ENCODE measurements at places on chromosomes 7 and 10.

DNA sequence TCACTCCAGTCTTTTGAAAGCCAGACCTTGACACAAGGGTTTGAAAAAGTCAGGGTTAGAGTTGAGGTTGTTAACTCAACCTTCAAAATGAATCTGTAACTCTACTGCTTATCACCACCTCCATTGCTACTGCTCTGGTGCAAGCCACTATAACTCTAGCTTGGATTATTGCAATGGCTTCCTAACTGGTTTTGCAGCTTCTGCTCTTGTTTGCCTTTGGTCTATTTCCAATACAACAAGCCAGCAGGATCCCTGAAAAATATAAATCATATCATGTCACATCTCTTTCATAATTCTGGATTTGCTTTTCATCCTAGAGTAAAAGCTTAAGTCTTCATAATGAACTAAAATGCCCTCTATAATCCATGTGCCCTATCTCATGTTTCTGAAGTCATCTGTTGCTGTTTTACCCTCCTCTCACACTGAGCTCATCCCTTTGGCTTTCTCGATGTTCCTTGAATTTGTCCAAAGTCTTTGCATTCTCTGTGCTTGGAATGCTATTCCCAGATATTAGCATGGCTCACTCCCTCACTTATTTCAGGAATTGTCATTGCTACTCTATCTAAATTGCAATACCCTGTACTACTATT, 10.9 kb downstream of the TAS2R60 start:
- DNase-seq, result no peak

DNA sequence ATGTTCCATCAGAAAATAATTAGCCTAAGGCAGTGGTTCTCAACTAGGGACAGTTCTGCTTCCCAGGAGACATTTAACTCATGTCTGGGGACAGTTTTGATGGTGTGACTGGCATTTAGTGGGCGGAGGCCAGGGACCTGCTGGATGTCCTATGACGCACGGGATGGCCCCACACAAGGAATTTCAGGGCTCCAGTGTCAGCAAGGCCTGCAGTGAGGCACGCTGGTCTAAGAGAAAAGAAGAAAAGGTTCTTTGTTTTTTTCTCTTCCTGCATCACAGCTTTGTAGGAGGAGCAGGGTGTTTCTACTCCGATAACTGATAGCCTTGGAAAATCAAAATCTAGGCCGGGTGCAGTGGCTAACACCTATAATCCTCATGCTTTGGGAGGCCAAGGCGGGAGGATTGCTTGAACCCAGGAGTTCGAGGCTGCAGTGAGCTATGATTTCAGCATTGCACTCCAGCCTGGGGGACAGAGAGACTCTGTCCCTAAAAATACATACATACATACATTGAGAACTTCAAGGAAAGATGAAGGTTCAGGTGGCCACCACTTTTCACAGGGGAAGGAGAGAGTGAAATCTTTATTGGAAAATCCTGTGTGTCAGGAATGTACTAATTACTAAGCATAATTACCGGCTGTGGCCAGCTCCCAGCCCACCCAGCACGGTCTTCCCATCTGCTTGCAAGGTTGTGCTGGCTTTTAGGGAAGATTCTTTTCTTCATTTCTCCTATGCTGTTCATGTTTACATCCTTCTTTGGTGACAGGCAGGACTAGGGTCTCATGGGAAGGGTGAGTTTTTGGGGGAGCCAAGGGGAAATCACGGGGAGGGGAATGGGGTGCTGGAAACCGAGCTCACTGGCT, 150.4 kb downstream of the ACTR3B start:
- DNase-seq, result no peak

DNA sequence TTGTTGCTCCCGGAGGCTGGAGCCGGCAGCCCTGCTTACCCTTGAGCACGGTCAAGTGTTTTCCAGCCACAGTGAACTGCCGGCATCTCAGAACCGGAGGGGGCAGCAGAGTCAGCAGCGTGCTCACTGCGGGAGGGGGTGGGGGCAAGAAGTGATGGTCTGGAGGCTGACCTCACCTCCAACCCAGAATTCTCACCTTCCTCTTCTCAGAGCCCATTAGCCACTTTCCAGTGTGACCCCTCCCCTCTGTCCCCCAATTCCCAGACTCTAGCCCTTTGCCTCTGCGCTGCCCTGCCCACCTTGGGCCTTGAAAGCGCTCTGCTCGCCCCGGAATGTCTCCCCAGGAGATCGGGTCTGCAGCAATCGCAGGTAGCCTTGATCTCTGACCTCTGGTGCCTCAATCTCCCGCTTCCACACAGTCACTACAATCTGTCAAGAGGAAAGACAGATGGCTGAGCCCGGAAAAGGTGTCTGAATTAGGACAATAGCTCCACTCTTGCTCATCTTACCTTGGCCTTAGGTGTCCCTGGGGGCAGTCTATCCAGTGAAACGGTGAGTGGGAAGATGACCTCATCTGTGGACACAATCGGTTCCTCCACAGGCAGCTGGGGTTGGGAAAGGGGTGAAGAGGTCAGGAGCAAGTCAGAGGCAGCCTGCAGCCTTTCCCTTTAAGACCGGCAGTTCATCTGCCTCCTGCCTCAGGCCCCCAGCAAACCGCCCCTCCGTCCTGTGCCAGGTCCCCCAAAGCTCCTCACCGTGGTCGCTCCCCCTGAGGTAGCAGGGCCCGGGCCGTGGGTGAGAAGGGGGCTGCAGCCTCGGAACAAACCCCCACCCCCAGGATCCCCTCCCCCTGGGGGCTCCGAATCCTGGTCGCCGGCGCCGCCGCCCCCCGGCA, 942 bp downstream of the TRAPPC14 start:
- DNase-seq, result no peak

GRCh38 chr10:92681306-92681834, 8.4 kb upstream of the HHEX start:
- no peak for DNase-seq

DNA sequence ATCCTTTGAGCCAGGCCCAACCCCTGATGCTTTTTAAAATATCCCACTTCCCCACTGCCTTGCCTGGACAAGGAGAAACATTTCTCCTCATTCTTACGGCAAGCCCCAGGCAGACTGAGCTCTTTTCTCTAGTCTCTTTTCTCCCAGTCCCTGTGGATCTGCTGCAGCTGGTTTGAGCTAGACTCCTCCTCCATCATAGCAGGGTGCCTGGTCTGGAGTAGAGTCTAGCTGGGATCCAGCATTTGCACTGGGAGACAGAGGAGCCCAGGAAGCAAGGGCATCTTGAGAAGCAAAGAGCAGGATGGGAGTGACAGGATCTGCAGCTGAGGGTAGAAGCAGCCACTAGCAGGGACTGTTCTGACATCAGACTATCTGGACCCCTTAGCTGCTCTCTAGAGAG, 562.3 kb upstream of the COBL start:
- no peak for DNase-seq

GRCh38 chr7:152335900-152336571, 99.8 kb downstream of the KMT2C start:
- no peak for DNase-seq

GRCh38 chr7:1754345-1754908, 84.3 kb downstream of the ELFN1 start:
- no peak for DNase-seq

DNA sequence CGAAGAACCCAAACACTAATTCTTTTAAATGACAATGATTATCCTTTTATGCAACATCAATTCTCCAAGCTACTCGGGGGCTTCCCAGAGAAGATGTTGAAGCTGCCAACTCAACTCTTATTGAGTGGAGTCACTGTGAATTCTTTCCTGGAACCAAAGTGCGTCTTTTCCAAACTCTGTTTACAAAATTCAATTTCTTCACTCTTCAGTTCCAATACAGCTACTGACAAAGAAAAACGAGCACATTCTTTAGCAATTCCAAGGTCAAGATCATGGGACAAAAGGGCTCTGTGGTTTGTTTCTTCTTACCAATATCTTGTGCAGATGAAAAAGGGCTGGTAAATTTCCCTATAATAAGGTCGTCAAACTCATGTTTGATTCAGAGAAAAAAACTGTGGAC, 74.2 kb downstream of the FAS start:
- DNase-seq, result no peak

DNA sequence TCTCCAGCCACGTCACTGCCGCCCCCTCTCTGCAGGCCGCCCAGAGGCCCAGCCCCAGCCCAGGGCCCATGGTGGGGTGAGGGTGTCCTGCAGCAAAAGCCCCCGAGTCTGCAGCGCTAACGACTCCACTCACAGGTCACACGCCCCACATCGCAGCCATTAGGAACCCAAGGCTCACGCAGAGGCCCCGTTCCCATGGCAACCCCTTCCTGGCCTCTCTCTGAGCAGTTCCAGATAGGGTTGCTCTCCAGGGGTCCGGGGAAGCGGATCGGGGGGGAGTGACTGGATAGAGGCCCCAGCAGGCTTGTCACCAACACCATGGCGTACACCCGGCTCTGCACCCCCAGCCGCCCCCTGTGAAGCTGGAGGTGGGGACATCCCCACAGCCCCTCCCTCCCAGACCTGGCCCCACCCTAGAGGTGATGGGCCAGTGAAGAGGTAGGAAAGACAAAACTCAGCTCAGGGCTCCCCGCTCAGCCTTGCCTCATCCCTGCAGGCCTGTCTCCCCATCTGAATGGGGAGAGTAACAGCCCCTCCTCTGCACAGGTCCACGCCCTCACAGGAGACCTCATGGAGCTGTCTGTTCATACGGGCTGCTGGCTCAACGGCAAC, 41.2 kb downstream of the TNRC18 start:
- DNase-seq, result no peak

GRCh38 chr7:106590209-106590816, 70.6 kb downstream of the CCDC71L start:
- no peak for DNase-seq

DNA sequence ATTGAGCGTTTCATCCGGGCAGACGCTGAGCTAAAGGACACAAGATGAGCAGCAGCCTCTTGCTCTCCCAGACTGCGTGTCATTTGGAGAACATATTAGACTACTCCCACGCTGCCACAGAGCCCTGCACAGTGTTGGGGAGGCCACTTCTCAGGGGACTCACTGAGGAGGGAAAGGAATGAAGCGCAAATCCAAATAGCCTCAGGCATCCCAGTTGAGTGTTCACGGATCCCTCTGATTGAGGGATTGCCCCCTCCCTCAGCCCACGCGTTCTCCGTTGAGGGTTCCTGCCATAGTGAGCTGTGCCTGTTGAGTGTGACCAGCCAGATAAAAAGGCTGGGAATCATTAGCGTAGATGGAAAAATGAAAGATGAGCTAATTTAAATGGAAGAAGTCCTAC, 563.4 kb downstream of the ACTR3B start:
- no peak for DNase-seq

- DNase-seq, result no peak
Measured at GRCh38 chr10:3879073-3879472, 94.1 kb upstream of the KLF6 start.

GRCh38 chr10:22320591-22321155, at the start of gene BMI1:
Gene BMI1, plus strand, starts transcription at chr10:22321099. Its CDS starts 5,351 bp downstream, at chr10:22326450.
- peak; percentile 54 for DNase-seq

DNA sequence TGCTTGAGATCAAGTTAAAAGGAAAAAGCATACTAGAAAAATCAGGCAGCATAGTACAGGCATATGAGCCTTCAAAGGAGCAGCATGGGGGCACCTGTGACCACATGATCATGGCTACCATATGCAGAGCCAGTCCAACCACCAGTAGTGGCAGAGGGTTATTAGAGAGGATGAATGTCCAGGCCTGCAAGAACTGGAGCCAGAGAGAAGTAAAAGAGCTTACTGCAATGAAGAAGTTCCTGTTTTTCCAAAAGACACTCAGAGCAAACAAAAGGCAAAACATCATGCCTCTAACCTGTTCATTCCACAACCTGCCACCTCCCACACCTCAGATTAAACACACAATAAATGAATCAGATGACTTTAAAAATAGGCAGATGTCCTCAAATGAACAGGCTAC, 99.6 kb upstream of the NAMPT start:
- no peak for DNase-seq

DNA sequence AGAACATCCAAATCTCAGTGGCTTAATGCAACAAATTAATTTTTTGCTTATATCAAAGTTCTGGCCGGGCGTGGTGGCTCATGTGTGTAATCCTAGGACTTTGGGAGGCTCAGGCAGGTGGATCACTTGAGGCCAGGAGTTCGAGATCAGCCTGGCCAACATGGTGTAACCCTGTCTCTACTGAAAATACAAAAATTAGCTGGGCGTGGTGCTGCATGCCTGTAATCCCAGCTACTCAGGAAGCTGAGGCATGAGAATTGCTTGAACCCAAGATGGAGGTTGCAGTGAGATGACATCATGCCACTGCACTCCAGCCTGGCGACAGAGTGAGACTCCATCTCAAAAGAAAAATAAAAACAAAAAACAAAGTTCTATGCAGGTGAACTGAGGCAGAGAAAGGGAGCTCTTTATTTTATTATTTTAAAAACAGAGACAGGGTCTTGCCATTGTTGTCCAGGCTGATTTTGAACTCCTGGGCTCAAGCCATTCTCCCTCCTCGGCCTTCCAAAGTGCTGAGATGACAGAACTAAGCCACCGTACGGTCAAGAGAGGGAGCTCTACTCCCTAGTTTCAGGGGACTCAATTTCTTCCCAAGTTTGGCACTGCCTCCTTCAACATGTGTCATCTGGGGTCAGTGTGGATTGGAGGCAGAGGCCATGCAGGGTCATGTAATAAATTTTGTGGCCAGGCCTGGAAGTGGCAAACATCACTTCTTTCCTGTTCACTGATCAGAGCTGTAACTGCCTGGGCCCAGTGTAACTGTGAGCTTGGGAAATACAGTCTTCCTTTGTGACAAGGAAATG, 2.4 kb downstream of the ADCK2 start:
- DNase-seq, result no peak

DNA sequence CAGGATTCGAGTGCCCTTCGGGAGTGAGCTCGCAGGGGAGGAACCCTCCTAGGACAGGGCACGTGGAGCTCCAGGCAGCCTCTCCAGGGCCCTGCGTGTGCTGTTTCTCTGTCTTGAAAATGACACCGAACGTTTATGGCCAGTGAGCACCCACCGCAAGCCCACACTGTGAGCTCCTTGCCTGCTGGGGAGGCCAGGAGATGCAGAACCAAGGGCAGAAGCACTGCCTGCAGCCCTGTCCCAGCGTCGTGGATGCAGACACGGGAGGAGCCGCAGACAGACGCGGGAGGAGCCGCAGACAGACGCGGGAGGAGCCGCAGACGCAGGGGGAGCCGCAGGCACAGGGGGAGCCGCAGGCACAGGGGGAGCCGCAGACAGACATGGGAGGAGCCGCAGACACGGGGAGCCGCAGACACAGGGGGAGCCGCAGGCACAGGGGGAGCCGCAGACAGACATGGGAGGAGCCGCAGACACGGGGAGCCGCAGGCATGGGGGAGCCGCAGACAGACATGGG, 314.4 kb downstream of the PTPRN2 start:
- no peak for DNase-seq

DNA sequence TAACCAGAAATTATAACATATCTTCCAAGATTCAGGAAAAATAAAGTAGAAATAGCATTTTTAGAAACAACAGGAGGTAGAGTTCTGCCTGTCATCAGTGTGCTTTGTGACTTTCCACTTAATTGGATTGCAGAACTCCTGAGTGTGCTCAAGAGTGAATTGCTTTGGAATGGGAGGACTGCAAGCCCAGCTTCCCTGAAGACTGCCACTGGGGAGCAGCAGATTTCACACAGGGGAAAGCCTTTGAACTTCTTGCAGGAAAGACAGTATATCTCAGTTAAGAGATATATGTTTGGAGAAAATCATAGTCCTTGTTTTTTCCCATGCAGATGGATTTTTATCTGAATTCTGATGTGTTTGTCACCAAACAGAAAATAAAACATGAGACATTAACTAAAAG, 124.5 kb downstream of the TMEM168 start:
- no peak for DNase-seq

- DNase-seq, result no peak
Measured at GRCh38 chr10:86262688-86263181, 103.9 kb downstream of the GRID1 start.

Measured in stimulated activated CD8-positive, alpha-beta memory T cell treated with anti-CD3 and anti-CD28 coated beads, Interleukin-7, amount 100 ng/mL, for 4 hours (primary cell).